ENCODE measurements at places on chromosomes 16 and 17.

DNA sequence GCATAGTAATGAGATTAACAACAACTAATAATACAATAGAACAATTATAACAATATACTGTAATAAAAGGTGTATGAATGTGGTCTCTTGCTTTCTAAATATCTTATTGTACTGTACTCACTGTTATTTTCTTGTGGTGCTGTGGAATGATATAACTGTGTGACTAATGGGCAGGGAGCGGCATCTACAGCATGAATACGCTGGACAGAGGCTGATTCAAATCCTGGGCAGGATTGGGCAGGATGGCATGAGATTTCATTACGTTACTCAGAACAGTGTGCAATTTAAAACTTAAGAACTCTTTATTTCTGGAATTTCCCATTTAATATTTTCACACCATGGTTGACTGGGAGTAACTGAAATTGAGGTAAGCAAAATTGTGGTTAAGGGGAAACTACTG lies 1239.8 kb upstream of the GOT2 start:
- H3K27ac ChIP-seq = no peak overlapping the region
- no peaks in the 10 kb centered on the region for H3K4me1 ChIP-seq
- H3K27me3 ChIP-seq = no peaks in the 10 kb centered on the region
- no peak for DNase-seq

GRCh38 chr17:39244600-39245570 lies 19.1 kb upstream of the STAC2 start:
- no peaks in the 10 kb centered on the region for H3K27me3 ChIP-seq
- H3K27ac ChIP-seq = no peak overlapping the region
- no peak overlapping the region for H3K4me3 ChIP-seq
- peak; percentile 85 for DNase-seq
- no peaks in the 10 kb centered on the region for H3K36me3 ChIP-seq
- peaks cover 11% of the 10 kb centered on the region for H3K4me1 ChIP-seq

DNA sequence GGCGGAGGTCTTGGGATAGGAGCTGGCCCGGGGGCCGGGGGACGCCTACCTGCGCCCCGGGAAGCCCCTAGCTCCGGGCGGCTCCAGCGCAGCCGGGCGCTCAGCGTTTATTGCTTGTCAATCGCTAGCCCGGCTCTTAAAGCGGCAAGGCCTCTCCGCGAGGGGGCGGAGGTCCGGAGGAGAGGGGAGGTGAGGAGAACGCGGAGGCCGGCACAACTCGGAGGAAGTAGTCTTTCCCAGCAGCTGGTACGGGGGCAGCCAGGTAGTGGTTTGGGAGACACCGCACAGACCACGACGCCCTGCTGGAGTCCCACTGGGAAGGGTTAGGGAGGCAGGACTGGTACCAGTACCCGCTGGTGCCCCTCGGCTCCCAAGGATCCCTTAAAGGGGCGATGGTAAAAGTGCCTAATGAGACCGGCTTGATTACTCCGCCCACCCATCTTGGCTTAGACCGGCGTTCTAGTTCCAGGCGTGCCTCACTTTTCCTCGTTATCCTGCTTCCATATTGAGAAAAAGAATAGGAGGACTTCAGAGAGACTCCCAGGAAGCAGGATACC lies at the start of gene MPP2:
Gene MPP2 (minus strand): TSS at position 112 of the 557 bp plus-strand sequence. CDS start 3,076 bp downstream, outside the sequence.
- no peaks in the 10 kb centered on the region for H3K36me3 ChIP-seq
- no peaks in the 10 kb centered on the region for H3K4me1 ChIP-seq
- H3K27me3 ChIP-seq = peaks cover 40% of the 10 kb centered on the region
- H3K27ac ChIP-seq = no peak within 1 kb of the TSS
- DNase-seq = no peak

GRCh38 chr16:86229866-86230656 lies 280.3 kb upstream of the FOXF1 start:
- no peak for DNase-seq
- peaks cover 58% of the 10 kb centered on the region for H3K27me3 ChIP-seq
- H3K27ac ChIP-seq = no peak overlapping the region
- H3K36me3 ChIP-seq = no peaks in the 10 kb centered on the region
- H3K4me3 ChIP-seq = no peak overlapping the region

- peaks cover 14% of the 10 kb centered on the region for H3K4me1 ChIP-seq
- no peak overlapping the region for H3K27ac ChIP-seq
- no peak for DNase-seq
- peaks cover 18% of the 10 kb centered on the region for H3K27me3 ChIP-seq
Measured at GRCh38 chr17:68198931-68199836, 48.7 kb upstream of the AMZ2 start.

- no peak for DNase-seq
- peaks cover 21% of the 10 kb centered on the region for H3K4me1 ChIP-seq
- H3K4me3 ChIP-seq = no peak overlapping the region
Measured at GRCh38 chr17:83053739-83054451, 25.5 kb upstream of the METRNL start.

GRCh38 chr17:31629696-31630470 lies 229.2 kb downstream of the COPRS start:
- no peaks in the 10 kb centered on the region for H3K27me3 ChIP-seq
- H3K4me3 ChIP-seq = no peak overlapping the region
- DNase-seq = no peak
- no peaks in the 10 kb centered on the region for H3K36me3 ChIP-seq
- no peak overlapping the region for H3K27ac ChIP-seq

DNA sequence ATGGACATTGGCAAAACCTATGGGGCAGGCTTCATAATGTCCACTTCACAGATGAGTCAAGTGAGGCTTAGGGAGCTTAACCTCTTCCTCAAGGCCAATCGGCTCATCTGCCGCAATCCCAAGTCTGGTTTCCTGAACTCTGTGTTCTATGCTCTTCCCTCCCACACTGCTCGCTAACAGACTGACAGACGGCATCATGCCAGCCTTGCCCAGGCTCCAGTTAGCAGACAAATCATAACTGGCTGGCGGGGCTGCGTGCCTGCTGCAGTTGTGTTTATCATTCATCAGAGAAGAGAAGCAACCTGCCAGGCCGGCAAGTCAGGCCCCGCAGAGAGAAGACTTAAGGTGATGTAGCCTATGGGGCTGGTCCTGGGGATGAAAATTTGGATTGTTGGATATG lies 216.2 kb upstream of the ASIC2 start:
- H3K4me1 ChIP-seq = no peaks in the 10 kb centered on the region
- no peak overlapping the region for H3K4me3 ChIP-seq
- H3K27me3 ChIP-seq = peaks cover 43% of the 10 kb centered on the region
- H3K27ac ChIP-seq = no peak overlapping the region
- no peak for DNase-seq

DNA sequence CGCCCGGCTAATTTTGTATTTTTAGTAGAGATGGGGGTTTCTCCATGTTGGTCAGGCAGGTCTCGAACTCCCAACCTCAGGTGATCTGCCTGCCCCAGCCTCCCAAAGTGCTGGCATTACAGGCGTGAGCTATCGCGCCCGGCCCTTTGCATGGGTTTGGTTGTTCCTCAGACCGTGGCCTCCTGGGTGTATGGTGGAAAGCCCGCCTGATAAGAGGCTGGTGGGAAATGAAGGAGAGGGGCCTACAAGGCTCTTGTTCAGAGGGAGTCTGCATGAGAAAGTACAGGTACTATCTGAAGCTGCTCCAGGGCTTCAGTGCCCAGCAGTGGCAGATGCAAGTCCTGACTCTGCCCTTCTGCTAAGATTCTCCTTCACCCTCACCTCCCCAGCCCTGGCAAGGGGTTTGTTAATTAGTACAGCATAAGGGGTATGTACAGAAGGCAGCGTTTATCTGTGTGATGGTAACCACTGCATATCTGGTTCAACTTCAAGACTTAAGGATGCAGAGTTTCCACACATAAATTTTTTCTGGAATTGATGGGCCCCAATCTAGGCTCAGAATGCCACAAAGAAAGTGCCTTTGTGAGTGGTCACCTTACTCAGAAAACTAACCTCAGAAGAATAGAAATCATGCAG lies 24.2 kb downstream of the GRB7 start:
- H3K27ac ChIP-seq = no peak overlapping the region
- H3K36me3 ChIP-seq = no peaks in the 10 kb centered on the region
- H3K4me1 ChIP-seq = no peaks in the 10 kb centered on the region
- DNase-seq = no peak
- H3K4me3 ChIP-seq = no peak overlapping the region

- H3K27ac ChIP-seq = peak overlapping the region; percentile 50
- DNase-seq = peak; percentile 63
- H3K36me3 ChIP-seq = peaks cover 21% of the 10 kb centered on the region
- H3K4me1 ChIP-seq = peaks cover 18% of the 10 kb centered on the region
- no peaks in the 10 kb centered on the region for H3K27me3 ChIP-seq
- H3K4me3 ChIP-seq = no peak overlapping the region
Measured at GRCh38 chr16:84475643-84476240, 28.7 kb downstream of the MEAK7 start.

DNA sequence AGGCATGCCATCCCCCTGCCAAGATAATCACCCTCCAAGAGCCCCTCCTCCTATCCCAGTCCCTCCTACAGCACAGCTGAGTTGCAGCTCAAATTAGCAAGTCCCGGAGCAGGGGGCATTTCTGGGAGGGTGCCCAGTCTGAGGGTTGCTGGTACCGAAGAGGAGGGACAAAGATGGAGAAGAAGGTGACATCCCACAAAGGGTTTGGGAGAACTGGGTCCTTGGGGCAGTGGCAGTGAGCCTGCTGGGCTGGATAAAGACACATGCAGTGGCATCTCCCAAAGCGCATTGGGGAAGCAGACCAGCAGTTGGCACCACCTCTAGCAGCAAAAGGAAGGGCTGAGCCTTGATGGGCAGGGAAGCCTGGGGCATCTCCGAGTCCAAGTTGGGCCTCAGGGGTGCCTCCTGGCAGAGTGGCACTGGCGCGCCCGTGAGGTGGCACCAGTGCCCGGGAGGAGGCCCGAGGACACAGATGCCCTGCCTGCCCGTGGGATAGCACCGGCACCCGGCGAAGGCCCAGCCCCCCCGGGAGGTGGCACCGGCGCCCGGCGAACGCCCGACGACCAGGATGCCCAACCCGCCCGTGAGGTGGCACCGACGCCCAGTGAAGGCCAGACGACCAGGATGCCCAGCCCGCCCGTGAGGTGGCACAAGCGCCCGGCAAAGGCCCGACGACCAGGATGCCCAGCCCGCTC lies 622 bp downstream of the TOM1L2 start:
- H3K4me3 ChIP-seq = peak overlapping the region; percentile 82
- no peak for DNase-seq

DNA sequence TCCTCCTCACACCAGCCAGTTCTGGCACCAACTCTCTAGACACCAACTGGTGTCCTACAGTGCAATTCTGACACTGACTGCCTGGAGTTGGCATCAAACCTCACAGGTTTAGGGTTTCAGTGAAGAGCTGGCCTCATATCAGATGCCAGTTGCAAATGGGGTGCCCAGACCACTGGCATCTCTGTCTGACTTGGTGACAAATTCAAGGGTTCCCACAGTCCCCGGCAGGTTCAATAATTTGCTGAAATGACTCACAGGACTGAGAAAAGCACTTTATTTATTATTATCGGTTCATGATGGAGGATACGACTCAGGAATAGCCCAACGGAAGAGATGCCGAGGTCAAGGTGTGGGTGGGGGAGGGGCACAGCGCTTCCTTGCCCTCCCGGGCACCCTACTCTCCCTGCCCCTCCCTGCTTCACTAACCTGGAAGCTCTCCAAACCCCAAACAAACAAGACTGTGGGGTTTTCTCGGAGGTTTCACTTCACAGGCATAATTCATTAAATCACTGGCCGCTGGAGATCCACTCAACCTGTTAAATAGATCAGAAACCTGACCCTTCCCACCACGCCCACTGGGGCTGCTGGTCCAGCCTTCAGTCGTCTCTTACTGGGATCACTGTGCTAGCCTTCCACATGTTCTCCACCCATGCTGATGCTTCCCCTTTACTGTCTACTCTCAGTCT lies 1.7 kb upstream of the NLRP1 start:
- no peak overlapping the region for H3K27ac ChIP-seq
- H3K27me3 ChIP-seq = no peaks in the 10 kb centered on the region
- H3K36me3 ChIP-seq = no peaks in the 10 kb centered on the region

GRCh38 chr17:34386697-34387550 lies 23.9 kb upstream of the CCL1 start:
- no peaks in the 10 kb centered on the region for H3K4me1 ChIP-seq
- no peak overlapping the region for H3K27ac ChIP-seq
- no peak overlapping the region for H3K4me3 ChIP-seq
- no peaks in the 10 kb centered on the region for H3K36me3 ChIP-seq

DNA sequence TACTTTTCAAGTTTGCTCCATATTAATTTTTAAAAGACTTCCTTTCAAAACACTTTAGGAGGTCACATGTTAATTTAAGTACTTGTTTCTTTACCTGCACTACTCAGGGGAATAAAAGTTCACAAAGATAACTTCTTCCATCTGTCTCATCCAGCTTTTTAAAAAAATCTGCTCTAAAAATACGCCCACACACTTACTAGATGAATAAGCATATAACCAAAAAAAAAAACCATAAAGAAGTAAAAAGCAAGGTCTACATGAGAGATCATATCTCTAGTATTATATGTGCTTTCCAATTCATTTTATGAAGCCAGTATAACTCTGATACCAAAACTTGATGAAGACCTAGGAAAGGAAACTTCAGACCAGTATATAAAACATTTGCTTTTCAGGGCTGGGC lies 17.2 kb downstream of the SKAP1 start:
- H3K27me3 ChIP-seq = no peaks in the 10 kb centered on the region
- H3K4me3 ChIP-seq = no peak overlapping the region
- no peaks in the 10 kb centered on the region for H3K36me3 ChIP-seq
- H3K27ac ChIP-seq = no peak overlapping the region

GRCh38 chr17:18141210-18141803 lies 32.8 kb downstream of the MYO15A start:
- H3K36me3 ChIP-seq = no peaks in the 10 kb centered on the region
- no peak overlapping the region for H3K27ac ChIP-seq
- H3K4me3 ChIP-seq = no peak overlapping the region
- DNase-seq = peak; percentile 30
- peaks cover 5% of the 10 kb centered on the region for H3K4me1 ChIP-seq

DNA sequence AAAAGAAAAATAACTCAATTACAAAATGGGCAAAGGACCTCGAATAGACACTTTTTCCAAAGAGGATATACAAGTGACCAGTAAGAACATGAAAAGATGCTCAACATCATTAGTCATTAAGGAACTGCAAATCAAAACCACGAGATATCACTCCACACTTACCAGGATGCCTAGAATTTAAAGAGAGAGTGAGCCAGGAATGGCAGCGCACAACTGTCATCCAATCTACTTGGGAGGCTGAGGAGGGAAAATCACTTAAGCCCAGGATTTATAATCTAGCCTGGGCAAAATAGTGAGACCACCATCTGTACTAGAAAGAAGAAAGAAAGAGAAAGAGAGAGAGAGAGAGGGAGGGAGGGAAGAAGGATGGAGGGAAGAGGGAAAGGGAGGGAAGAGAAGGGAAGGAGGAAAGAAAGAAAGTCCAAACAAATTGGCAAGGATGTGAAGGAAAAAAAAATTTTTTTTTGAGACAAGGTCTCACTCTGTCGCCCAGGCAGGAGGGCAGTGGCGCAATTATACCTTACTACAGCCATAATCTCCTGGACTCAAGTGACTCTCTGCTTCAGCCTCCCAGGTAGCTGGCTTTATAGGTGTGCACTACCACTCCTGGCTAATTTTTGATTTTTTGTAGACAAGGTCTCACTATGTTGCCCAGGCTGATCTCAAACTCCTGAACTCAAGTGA lies 22.6 kb downstream of the TBX2 start:
- no peak for DNase-seq
- H3K27me3 ChIP-seq = no peaks in the 10 kb centered on the region
- H3K36me3 ChIP-seq = no peaks in the 10 kb centered on the region
- no peak overlapping the region for H3K27ac ChIP-seq
- H3K4me1 ChIP-seq = peaks cover 12% of the 10 kb centered on the region
- H3K4me3 ChIP-seq = no peak overlapping the region

GRCh38 chr17:34613064-34614019 lies 34.0 kb downstream of the TMEM132E start:
- DNase-seq = no peak
- H3K27ac ChIP-seq = no peak overlapping the region
- H3K4me3 ChIP-seq = no peak overlapping the region
- no peaks in the 10 kb centered on the region for H3K36me3 ChIP-seq
- H3K27me3 ChIP-seq = peaks cover 78% of the 10 kb centered on the region

- DNase-seq = no peak
- 0 out of 2 replicates have a peak, but pooled peaks cover 6% of the 10 kb centered on the region for H3K4me1 ChIP-seq
- no peak overlapping the region for H3K27ac ChIP-seq
- H3K36me3 ChIP-seq = no peaks in the 10 kb centered on the region
- no peak overlapping the region for H3K4me3 ChIP-seq
Measured at GRCh38 chr16:84518804-84519341, 14.4 kb upstream of the MEAK7 start.
